ENCODE measurements at places on chromosomes 5 and 9.

DNA sequence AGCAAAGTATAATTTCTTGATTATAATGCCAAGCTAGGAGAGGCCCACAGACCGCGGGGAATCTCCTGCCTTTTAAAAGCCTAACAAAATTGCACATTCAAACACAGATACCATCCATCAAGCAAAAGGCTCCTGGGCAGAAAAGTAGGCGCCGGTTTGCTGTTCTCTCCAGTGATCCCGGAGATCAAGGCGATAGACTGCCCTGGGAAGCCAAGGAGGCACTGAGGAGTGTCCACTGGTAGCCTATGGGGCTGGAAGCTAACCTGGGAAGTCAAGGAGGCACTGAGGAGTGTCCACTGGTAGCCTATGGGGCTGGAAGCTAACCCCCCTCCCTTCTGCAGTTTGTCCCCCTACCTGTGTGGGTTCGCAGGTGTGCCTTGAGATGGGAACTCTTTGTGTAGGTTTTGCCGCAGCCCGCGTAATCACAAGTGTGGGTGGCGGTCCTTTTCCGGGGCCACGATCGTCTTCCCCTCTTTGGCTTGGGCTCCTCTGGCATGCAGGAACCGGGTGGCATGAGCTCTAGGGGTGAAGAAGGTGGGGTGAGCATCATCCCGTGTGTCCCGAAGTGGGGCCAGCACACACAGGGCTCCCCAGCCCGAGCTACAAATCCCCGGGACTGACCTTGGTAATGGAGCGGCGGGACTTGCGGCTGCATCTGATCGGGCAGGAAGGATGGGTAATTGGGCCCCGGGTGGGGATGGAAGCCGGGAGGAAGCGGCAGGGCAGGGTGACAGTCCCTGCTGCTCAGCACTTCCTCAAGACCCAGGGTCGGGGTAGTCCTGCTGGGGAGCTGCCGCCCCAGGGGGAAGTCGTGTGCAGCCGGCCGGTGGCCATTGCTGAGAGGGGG is 2.7 kb downstream of the KLF4 start:
- DNase-seq, result no peak

GRCh38 chr9:2385746-2386145 is 235.8 kb upstream of the VLDLR start:
- no peak for DNase-seq

GRCh38 chr5:42701351-42702059 is 55.1 kb upstream of the CCDC152 start:
- DNase-seq, result no peak

- DNase-seq, result no peak
Measured at GRCh38 chr5:15683332-15683731, 183.4 kb downstream of the FBXL7 start.

Measured in CD4-positive, alpha-beta memory T cell (primary cell).